ENCODE measurements at places on chromosomes 12 and 14.

DNA sequence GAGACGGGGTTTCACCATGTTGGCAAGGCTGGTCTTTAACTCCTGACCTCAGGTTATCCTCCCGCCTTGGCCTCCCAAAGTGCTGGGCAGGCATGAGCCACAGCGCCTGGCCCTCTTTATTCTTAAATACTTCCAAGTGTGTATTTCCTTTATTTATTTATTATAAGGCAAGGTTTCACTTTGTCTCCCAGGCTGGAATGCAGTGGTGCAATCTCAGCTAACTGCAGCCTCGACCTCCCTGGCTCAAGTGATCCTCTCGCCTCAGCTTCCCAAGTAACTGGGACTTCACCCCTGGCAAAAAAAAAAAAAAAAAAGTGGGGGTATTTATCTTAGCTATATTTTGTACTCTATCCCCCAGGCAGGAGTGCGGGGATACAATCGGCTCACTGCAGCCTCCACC, 6.8 kb downstream of the FAM216A start:
- DNase-seq, result no peak

- DNase-seq, result no peak
Observed at GRCh38 chr12:28776220-28776619, 372.9 kb upstream of the FAR2 start.

GRCh38 chr14:90405755-90406154, 8.9 kb downstream of the CALM1 start:
- no peak for DNase-seq

GRCh38 chr12:96361074-96361473, 39.2 kb downstream of the CDK17 start:
- no peak for DNase-seq

DNA sequence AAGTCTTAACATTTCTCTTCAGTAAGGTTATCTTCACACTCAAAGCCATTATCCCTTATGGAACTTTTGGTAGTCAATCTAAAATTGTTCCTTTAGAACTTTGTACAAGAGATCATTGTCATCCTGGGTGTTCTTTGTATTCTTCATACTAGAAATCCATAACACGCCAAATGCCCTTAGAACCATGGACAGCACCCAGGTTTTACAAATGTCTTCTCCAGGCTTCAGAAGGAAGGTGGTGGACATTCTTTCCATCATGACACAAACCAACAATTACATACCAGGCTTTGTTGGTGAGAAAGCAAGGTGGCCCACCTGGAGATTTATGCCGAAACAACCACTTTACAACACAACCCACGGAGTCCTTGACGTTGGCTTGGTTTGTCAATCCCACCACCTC, 365.6 kb upstream of the TBX3 start:
- no peak for DNase-seq

DNA sequence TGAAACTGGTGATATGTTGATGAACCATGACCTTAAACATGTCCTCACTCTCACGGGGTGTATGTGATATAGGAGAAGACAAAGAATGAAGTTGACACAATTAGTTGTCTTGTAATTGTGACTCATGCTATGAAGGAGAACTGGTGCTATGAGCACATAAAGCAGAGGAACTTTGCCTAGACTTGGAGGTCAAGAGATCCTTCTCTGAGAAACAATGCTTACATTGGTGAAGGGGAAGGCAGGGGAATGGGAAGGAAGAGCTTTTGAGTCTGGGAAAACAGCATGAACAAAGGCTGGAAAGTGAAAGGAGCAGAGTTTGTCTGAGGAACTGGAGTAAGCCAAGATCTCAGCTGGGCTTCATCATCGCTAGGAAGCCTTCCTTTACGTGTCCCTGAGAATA, 83.2 kb downstream of the MYRFL start:
- no peak for DNase-seq

DNA sequence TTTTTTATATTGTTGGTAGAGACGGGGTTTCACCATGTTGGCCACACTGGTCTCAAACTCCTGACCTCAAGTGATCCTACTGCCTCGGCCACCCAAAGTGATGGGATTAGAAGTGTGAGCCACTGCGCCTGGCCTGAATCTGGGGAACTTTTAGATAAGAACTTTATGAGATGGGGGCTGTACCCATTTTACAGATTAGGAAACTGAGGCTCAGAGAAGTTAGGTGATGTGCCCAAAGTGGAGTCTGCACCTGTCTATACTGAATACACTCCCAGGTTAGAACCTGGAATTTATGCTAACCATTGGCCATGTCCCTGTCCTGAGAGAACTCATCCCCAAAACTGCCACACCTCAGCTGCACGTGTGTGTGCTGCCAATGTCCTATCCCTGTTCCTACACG, 81.9 kb downstream of the ESRRB start:
- no peak for DNase-seq

DNA sequence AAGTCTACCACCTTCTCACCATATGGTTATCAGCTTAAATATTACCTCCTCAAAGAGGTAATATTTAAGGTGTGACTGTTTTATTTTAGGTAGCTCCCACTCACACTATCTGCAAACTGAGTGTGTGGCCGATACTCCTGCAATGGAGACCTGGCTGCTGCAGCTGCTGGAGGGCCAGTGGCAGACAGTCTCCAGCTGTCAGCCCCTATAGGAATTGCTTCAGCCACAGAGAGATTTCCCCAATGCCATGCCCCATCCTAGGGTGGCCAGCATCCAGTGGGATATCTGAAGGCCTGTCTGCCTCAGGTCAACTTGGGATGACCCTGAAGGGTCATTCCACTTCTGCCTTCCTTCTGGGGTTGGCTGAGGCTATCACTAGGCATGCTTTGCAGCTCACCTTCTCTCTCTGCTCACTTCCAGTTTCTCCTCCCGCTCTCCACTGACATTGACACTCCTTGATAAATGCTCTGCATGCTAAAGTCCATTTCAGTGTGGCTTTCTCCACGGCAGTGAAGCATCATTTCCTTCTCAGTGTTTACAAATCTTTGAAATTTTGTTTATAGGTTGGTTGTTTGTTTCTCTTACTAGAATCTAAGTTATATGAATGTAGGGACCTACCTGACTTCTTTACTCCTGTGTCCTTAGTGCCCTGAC, 90.2 kb upstream of the USP44 start:
- no peak for DNase-seq

DNA sequence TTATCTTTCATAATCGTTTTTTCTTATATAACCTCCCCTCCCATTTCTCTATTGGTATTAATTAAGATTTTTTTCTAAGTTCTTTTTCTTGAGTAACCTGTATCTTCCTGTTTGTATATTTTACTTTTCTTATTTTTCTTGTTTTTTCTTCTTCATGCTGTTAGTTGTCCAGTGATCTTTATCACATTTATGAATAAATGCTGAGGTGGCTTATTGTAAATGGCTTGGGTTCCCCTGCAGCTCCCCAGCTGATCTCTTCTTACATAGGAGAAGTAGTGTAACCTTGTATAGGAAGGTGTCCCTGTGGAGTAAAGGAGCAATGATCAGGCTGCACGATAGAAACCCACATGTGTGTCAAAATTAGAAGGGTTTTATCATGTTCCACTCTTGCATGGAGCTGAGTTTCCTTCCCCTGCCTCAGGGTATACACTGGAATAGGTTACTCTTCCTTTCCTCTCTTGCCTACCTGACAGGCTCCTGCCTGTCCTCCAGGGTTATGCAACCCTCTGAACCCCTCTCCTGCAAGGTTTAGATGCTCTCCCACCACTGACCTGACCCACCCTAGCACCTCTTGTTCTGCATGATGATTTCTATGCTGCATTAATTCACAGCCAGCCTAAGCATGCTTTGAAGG, 334.8 kb upstream of the RGS6 start:
- no peak for DNase-seq

GRCh38 chr12:58917699-58918468, 2.4 kb downstream of the LRIG3 start:
- DNase-seq, result no peak

DNA sequence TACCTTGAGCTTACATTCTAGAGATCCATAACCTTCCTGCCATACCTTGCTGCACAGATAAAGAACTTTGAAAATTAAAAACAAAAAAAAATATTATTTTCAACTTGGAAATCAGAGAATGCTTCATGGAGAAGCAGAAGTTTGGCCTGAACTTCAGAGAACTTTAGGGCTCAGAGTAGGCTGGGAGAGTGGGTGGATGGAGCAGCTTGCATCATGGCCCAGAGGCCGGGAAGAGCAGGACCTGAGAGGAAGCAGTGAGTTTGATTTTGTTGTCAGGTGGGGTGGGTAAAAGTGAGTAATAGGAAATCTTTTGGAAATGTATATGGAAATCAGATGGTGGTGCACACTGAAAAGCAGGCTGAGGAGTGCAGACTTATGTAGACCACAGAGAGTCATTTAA, 228.5 kb upstream of the KRR1 start:
- no peak for DNase-seq

GRCh38 chr12:10048526-10048925, 18.0 kb downstream of the CLEC9A start:
- DNase-seq, result no peak

- no peak for DNase-seq
Observed at GRCh38 chr14:94615254-94615653, 3.1 kb downstream of the SERPINA3 start.

DNA sequence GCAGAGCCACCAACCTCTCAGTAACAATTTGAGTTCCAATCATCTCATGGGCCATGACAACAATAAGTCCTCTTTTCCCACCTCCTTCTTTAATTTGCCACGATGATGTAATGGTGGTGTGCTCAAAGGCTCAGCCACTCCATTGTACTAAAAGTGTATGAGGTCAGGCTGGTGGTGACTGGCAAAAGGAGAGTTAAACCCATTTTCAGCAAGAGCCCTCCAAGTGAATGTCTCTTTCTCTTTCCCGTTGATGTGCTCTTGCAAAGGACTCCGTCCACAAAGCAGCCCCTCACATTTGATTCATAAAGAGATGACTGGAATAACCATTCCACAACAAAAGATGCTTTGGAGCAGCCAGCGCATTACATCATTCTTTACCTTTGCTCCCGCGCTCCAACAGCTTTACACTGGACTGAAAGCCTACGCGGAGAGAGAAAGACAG, 41.6 kb downstream of the DUSP16 start:
- DNase-seq, result peak; percentile 48

- DNase-seq, result no peak
Observed at GRCh38 chr14:51370758-51371386, 130.8 kb downstream of the TMX1 start.

GRCh38 chr14:95396221-95396620, 76.5 kb upstream of the CLMN start:
- no peak for DNase-seq

- no peak for DNase-seq
Observed at GRCh38 chr14:61417141-61417540, 95.8 kb downstream of the PRKCH start.

- no peak for DNase-seq
Observed at GRCh38 chr12:21912318-21912717, 28.9 kb downstream of the ABCC9 start.

DNA sequence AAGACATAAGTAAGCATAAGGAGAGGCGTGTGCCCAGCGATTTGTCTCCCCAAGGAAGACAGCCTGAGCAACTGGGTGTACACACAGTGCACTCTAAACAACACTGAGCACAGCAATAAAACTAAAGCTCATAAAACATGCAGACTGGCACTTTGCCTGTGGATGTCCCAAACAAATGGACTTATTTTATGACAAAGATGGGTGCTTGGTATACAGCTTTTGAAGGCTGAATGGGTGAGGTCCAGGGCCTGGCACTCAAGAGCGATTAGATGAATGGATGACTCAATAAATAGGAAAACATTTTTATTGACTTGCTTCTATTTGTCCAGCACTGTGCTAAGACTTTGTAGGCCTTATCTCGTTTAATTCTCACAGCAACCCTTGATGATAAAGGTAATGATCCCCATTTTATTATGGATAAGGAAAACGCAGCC, 28.5 kb downstream of the LGMN start:
- no peak for DNase-seq

GRCh38 chr12:93061473-93062419, 132.7 kb upstream of the EEA1 start:
- DNase-seq, result no peak

DNA sequence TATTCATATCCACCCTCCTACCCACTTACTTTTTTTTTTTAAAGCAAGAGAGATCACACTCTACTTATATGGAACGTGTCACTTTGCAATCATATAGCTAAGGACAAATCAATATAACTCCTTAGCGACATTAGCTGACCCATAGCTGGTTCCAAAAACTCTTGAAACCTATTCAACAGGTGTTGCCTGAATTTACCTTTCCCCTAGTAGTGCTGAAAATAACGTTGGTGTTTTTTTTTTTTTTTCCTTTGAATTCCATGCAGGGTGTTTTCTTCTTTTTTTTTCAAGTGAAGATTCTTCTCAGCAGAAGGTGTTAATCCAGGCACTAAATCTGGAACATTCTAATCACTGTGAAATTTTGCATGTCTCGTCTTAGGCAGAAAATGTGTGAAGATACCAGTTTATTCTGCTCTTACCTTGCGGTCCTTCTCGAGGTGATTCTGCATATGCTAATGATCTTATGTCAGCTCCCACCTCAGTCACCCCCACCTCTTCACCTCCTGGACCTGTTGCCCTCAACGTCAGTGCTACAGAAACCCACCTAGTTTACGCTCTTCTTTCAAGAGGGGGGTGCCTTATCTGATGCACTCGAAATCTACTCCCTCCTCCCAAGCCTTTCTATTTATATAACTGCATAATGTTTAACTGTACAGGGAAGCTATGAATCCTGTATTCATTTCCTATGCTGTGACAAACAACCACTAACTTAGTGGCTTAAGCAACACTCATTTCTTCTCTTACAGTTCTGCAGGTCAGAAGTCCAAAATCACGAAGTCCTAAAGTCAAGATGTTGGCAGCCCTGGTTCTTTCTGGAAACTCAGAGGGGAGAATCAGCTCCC, 7.1 kb upstream of the VPS37B start:
- DNase-seq, result no peak

GRCh38 chr14:32933629-32934072, 5.0 kb upstream of the NPAS3 start:
- no peak for DNase-seq

DNA sequence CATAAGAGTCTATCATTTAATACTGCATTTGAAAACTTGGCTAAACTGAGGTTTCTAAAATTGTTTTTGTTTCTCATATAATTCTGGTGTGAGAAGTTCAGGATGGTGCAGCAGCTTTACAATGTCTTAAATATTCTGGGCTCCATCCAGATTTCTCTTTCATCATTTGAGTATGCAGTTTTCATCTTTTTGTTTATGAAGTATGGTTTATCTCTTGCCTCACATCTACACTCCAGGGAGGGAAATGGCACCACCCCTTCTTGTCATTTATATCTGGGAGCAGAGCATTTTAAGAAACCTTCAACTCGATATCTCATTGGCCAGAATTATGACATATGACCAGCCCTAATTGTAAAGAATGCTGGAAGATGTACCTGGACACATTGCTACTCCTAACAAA, 24.3 kb downstream of the GEMIN2 start:
- DNase-seq, result no peak
